Tongue (tissue), 3 donors: ENCODE measurements at places on chromosomes 4 and X. TPM values are rescaled to one million over a fixed set of nuclear protein-coding genes. Genes with fewer than 3 reads are reported as not detected.

Gene DDX60
- 14.0 TPM for total RNA-seq

Gene NMU
- total RNA-seq: 6.2 TPM

Gene GPR173
- total RNA-seq: 3.1 TPM

Gene FGFBP2
- total RNA-seq: 1.9 TPM

GRCh38 chrX:124504111-124504983 is 158.0 kb downstream of the SH2D1A start:
- no peak for DNase-seq

DNA sequence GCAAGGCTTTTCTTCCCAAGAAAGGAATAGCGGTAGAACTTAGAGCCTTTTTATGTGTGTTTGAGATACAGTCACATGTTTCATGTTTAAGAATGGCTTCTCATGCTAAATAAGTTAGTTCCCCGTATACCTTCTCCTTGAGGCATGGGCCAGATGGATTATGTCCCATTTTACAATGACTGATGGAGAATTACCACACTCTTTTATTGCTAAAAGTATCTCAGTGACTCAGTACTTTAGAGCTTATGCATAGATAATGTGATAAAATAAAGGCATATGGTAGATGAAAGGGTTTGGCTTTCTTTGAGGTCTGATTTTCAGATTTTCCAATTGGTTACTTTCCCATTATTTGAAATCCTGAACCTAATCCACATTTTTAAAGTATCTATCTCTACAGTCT is 121.8 kb upstream of the BMPR1B start:
- no peak for DNase-seq

DNA sequence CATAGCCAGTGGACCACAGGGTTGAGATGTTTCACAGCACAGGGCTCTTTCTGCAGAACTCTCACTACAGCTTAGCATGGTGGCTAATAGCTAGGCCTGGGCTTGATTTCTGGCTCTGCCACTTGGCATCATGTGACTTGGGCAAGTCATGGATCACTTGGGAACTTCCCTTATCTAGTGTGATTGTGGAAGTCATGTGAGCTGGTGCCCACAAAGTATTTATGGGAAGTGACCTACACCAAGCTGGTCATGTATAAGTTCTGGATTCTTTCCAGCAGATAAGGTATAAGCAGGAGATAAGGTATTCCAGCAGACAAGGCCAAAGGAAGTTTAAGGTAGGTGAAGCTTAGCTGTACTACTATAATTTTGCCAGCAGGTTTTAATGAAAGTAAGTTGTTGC is 61.0 kb downstream of the REELD1 start:
- no peak for DNase-seq

DNA sequence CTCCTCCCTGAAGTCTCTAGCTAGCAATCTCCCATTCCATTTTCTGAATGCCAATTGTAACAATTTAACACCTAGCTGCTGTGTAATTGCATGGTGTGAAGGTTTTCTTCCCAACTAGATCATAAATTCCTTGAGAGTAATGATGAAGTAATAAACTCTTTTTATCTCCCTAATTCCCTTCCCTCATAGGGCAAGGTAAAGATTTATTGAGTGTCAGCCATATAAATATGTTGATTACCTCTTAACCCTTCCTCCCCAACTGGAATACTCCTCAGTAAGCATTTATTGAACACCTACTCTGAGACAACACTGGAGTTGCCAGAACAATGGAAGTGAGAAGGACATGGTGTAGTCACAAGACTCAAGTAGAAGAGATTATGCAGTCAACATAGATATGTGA is 112.7 kb downstream of the CLCN5 start:
- DNase-seq: no peak

- DNase-seq: no peak
Measured at GRCh38 chr4:108024085-108024877, 34.6 kb downstream of the HADH start.

GRCh38 chr4:53562409-53562808 is 28.9 kb downstream of the LNX1 start:
- no peak for DNase-seq
